ENCODE measurements at places on chromosomes 2 and 18.

DNA sequence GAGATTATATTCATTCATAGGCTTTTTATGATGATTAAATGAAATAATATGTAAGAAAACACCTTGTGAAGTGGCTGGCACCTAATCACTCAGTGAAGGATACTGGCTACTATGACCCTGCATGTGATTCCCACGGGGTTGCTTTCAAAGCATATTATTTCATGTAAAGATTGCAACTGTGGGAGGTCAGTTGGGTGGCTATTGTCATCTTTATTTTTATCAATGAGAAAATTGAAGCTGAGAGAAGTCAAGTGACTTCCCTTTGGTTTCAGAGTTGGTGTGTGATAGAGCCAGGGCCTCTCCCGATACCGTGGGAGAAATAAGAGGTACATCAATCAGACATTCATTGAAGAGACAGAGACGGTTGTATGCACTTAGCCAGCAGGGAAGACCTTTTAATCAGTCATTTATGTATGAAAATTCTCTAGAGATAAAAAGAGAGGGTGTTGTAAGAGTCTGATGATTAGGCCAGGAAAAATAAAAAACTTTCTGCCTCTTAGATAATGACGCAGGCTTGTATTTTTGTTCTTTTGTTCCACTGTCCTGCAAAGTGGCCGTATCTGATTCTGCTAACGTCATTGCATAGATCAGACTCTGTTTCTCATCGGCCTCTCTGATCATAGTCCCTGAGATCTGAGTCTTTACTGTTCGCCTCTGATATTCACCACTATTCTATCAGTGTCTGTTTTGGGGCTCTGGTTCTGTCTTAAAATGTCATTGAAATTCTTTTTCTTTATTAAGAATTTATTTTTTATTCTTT lies 50.5 kb downstream of the QPCT start:
- DNase-seq = no peak

GRCh38 chr2:51153236-51153635 lies 121.3 kb upstream of the NRXN1 start:
- no peak for DNase-seq

- no peak for DNase-seq
Measured at GRCh38 chr2:182228073-182228473, 198.8 kb downstream of the PDE1A start.

DNA sequence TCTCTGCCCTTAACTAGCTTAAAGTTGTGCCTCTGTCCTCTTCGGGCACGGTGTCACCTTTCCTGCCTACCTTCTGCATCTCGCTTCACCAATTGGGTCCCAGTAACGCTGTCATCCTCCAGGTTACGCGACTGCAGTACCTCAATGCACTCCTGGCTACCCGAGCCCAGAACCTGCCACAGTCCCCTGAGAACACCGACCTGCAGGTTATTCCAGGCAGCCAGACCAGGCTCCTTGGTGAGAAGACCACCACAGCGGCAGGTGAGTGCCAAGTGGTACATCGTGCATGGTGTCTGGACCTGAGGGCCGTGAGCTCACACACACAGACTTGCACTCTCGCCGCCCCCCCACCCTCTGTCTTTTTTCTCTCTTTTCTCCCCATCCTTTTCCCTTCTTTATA lies 12.8 kb downstream of the CNNM3 start:
- no peak for DNase-seq

GRCh38 chr2:226733189-226733858 lies 66.3 kb downstream of the IRS1 start:
- DNase-seq = no peak

Measured in fibroblast of skin of left biceps (primary cell).